Cardiac fibroblast (primary cell): ENCODE measurements at places on chromosomes 16 and 17.
A peak's percentile ranks its signal among the peaks of the same experiment; 100 is the strongest.

- DNase-seq, result no peak
These were observed 64.5 kb upstream of the ZNF423 start for GRCh38 chr16:49920397-49920796.

DNA sequence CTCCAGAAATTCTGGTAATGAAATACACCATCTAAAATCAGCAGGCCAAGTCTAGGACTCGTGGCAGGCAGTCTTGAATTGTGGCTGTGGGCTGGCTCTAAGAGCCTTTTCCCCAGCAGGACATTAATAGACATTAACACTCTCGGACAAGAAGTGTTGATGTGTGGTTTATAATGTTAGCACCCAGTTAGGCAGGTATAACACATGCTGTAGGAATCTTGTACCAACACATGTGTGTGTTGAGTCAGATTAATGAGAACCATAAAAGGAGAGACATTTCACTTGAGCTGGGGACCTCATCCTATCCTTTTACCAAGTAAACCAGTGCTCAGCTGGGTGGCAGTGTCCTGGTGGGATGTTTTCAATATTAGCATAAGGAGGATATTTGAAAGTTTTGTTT is 264.5 kb downstream of the FTO start:
- peak; percentile 20 for DNase-seq

DNA sequence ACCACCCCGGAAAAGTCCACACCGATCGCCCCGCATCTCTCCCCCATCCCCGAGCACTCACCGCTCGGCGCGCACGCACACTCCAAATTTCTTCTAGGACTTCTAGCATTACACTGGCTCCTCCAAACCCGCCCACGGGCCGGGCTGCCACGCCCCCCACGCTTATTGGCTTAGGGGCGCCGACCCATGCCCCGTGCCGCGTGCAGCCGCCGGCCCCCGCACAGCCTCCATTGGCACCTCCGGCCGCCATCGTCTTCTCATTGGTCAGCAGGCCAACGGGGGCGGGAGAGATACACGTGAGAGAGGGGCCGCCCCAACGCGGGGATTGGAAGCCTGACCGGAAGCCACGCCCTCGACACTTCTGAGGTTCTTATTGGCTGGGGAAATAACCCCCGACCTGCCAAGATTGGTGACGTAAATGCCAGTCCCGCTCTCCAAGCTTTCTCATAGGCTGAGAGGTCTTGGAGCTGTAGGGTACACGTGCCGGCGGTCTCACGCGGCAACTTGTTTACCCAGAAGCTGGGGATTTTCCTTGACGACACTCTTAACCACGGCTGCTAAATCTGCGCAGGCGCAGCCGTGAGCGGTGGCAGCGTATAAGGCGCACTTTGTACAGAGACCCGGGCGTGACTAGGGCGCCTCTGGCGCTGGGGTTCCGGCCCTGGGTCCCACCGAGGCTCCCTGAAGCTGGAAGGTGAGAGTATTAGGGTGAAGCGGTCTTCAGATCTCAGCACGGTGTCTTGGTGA is 4.2 kb upstream of the PER1 start:
- peak; percentile 100 for DNase-seq

- no peak for DNase-seq
These were observed 249.8 kb upstream of the MAF start for GRCh38 chr16:79850348-79850747.

DNA sequence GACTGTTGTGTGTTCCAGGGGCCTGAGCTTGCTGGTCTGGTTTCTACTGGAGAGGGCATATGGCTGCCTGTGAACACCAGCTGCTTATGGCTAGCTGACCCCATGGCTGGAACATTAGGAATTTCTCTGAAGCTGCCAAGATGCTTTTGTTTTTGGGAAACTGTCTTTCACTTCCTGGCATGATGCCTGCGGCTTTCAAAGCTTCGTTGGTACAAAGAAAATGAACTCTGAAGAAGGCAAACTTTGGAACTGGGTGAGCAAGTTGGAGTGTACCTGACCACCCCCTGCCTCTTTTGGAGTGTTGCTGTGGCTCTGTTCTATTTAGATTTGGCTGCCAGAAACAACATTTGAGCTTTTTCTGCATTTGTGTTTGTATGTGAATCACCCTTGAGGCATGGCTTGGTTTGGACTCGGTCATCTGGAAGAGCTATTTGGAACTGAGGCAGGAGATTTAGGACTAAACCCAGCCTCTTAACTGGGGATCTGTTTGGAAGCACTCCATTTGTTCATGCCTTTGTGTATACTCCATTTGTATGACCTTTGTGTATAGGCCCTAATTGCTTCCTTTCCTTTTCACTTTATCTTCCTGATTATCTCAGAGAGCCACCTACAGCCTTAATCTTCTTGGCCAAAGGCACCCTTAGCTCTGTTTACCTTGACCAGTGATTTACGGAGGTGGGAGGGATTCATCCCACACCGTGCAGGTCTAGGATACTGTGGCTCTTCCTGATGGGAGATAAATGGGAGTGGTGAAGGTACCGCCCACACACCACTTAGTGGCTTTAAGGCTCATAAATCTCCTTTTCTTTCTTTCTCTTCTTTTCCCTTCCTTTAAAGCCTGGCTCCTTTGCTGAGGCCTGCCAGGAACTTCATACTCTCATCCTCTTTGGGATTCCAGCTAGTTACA is 7.3 kb upstream of the CPHXL start:
- DNase-seq, result peak; percentile 71

- no peak for DNase-seq
These were observed 1685.0 kb downstream of the TP53TG3F start for GRCh38 chr16:35144212-35144932.

DNA sequence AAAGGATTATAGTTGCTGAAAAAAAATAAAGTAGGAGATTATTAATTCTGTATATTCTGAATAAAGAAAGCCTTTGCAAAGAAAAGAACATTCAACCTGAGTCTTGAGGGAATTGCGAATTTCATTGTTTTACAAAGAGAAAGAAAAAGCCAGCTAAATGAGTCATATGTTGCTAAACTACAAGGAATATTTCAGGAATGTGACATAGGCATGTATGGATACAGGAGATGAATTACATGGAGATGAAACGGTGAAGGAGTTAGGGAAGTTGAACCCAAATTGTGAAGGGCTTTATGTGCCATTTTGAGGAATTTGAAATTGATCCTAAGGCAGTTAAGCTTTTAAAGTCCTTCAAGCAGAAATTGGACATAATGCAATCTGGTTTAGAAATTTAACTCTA is 177.3 kb upstream of the RBL2 start:
- peak; percentile 74 for DNase-seq

- no peak for DNase-seq
These were observed 40.0 kb upstream of the DLX4 start for GRCh38 chr17:49928837-49929475.

DNA sequence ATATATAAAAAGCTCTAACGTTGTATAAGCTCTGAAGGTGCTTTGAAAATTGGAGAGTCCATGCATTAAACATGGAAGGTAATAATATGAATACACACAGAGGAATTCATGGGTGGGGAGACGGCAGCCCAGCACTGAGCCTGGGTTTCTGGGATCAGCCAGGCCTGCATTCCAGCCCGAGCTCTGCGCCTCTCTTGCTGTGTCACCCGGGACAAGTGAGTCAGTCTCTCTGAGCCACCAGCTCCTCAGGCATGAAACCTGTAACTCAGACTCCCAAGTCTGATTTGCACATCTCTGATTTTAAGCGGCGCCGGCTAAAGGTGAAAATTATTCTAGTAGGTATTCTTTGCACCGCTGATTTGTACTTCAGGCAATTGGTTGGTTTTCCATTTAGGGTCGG is 238.8 kb downstream of the MRTFB start:
- peak; percentile 34 for DNase-seq

- peak; percentile 32 for DNase-seq
These were observed 1.9 kb downstream of the CIITA start for GRCh38 chr16:10878644-10879501.

GRCh38 chr16:88905563-88905962 is 39.1 kb upstream of the PABPN1L start:
- no peak for DNase-seq

DNA sequence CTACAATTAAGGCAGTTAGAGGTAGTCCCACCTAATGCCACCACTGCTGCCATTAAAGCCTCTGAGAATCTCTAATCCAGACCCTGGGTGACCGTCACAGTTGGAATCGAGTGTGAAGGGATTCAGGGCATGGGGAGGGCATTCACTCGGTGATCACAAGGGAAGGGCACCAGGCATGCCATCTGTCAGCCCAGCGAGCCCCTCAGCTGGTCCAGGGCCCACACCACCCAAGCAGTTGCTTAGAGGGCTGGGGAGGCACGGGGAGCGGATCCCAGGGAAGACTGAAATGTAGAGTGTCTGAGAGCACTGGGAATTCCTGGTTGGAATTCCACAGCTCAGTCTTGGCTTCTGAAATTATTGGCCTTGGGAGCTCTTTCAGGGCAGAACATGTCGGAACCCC is 294.6 kb downstream of the CPPED1 start:
- DNase-seq, result no peak

GRCh38 chr16:75267631-75268264 is 16.3 kb upstream of the BCAR1 start:
- DNase-seq, result no peak

DNA sequence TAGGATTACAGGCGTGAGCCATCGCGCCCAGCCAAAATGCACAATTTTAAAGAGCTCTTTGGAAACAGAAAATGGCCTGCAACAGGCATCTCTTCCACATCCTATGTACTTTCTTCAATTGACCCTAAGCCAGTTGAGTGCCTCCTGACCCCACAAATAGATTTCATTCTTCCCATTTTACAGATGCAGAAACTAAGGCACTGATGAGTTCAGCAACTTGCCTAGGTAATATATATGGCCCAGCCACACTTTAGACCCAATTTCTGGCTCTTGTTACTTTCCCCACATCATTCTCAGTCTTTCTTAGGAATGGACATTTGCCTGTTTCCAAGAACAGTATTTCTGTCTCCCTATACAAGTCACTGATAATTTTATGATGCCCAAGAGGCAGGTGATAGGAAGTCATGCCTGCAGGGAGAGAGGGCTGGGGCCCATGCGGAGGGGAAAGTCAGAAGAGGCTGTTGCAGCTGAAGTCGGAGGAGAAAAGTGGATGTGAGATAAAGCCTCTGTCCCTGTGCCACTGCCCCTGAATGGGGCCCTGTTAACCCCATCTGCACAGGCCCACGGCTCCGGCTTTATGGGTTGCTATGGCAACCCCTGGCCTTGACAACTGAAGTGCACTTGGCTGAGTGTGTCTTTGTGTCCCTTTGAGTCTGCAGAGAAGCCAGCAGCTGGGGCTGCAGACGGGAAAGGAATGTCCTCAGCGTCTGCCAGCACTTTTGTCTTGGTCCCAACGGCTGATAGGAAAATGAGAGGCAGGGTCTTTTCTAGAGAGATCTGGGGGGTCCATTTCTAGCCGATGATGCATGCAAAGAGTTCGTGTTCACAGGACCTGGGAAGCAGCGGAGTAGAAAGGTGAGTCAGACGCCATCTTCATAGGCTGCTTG is 45.9 kb downstream of the ABAT start:
- DNase-seq, result no peak

DNA sequence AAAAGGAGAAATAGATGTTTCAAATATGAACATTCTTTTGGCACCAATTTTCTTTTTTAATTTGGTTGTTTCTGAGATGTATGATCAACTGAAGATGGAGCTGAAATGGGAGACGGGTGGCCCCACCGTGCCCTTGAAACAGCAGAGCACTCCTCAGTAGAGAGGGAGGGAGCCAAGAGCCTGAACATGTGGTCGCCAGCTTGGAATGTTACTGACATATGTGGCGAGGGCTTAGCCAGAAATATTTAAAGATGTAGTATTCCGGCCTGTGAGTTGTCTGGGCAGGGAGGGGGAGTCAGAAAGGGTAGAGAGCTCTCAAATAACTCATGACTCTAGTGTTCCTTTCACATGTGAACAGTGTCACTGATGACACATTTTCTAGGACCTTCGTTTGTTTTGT is 13.3 kb upstream of the MRC2 start:
- DNase-seq, result peak; percentile 60

- no peak for DNase-seq
These were observed 18.6 kb upstream of the CLTC start for GRCh38 chr17:59601130-59601529.

- DNase-seq, result no peak
These were observed 116.8 kb downstream of the HIC1 start for GRCh38 chr17:2171702-2172076.

GRCh38 chr17:40598301-40598618 is 33.0 kb upstream of the CCR7 start:
- DNase-seq, result no peak

DNA sequence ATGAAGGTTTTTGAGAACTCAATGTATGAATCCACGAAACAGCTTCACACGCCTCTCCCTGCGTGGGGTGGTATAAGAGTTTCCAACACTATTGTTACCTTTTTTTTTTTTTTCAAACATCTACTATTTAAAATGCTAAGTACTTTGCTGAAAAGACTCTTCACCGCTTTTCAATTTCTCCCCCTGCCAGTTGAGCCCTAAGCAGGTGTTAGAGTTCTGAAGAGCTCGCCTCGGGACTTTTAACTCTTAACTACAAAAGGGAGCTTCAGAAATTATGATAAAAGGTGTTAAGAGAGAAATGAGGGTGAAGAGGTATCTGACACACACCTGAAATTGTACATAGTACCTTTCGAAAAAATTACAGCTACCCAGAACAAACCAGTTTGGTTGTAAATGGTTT is 20.9 kb upstream of the PSMD7 start:
- DNase-seq, result no peak

GRCh38 chr16:48525201-48526057 is 84.6 kb downstream of the N4BP1 start:
- no peak for DNase-seq

- no peak for DNase-seq
These were observed 7.0 kb downstream of the PIGQ start for GRCh38 chr16:576823-577201.

- no peak for DNase-seq
These were observed 86.6 kb downstream of the C16orf95 start for GRCh38 chr16:87230571-87230970.

GRCh38 chr17:80980397-80981061 is 11.1 kb upstream of the CHMP6 start:
- peak; percentile 53 for DNase-seq

DNA sequence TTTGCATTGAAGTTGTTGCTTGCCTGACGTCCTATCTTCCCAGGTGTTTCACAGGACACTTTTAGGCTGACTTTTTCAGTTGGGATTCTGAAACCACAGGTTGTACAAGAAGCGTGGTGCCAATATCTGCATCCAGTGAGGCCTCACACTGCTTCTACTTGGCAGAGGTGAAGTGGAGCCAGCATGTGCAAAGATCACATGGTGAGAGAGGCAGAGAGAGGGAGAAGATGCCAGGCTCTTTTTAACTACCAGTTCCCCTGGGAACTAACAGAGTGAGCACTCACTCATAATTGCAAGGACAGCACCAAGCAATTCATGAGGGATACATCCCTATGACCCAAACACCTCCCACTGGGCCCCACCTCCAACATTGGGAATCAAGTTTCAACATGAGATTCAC is 5.8 kb upstream of the ABCA6 start:
- no peak for DNase-seq

GRCh38 chr17:40481106-40481505 is 20.3 kb downstream of the TNS4 start:
- no peak for DNase-seq
